Globus pallidus (tissue), 1 donor: ENCODE measurements at places on chromosomes 1 and 21.

- DNase-seq = no peak
Measured at GRCh38 chr1:175124861-175125260, 57.2 kb downstream of the TNN start.

DNA sequence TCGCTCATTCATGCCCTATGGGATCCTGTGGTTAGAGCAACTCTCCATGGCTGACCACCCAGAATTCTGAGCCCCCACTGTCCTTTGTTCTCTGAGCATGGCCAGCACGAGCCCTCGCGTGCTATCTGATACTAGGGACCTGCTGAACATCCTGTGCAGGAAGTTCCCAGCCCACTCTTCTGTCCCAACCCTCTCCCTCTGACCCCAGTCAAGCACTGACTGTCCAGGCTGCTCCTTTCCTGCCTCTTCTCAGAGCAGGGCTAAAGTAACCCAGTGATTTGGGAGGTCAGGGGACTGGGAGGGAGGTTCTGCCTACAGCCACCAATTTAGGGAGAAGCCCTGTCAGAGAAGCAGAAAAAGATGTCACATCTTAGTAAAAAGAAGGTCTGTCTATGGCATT is 21.2 kb downstream of the CYP4B1 start:
- no peak for DNase-seq

- DNase-seq = no peak
Measured at GRCh38 chr1:218748071-218748470, 402.9 kb downstream of the TGFB2 start.

DNA sequence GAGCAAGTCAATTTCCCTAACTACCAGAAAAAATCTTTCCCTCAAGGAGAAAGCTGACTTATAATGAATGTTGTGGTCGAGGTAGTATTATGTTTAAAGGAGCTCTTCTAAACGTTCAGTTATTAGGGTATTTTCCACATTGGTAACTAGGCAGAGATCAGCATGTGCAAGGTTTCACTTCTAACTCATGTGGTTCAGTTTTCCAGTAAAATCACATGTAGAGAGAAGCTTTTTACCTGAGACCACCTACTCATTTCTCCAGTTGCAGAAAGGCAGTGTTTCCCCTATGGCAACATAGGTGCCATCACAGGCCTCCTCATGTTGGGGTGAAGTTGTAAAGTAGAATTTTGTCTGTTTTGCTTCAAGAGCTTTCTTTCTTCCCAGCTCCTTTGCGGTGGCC is 23.7 kb downstream of the IL23R start:
- no peak for DNase-seq

DNA sequence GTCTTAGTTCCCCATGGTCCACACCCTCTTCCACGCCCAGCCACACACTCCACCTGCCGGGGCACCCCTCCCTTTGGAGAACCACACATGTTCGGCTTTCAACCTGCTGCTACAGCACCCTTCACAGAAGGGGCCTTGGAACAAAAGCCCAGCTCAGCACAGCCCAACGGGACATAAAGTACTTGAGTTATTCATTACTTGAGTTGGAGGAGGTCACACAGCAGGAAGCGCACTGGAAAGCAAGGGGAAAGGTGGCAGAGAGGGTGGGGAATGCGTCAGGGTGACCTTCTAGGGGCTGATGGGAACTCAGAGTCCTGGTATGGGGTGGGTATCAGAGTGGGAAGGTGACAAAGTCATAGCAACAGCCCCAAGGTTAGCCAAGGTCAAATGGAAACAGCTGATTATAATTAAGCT is 3.0 kb upstream of the ATP1B1 start:
- no peak for DNase-seq

GRCh38 chr1:88700425-88701013 is 16.4 kb downstream of the PKN2 start:
- no peak for DNase-seq

DNA sequence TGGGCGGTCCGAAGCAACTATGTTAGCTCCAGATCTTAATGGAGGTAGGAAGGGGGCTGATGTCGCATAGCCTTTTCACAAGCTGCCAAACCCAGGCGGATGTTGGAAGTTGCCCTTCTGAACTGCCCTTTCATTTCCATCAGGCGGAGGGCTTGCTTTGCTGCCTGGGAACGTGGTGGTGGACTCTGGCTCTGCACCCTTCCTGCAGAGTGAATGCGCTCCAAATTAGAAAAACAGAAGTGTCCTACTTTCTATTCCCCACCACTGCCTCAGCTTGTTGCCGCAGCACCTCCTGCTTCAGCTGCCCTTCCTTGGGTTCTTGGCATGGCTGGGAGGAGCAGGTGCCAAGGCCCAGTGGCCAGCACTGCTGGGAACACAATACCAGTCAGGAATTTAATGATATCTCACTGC is 60.6 kb downstream of the AK4 start:
- DNase-seq = peak; percentile 53

DNA sequence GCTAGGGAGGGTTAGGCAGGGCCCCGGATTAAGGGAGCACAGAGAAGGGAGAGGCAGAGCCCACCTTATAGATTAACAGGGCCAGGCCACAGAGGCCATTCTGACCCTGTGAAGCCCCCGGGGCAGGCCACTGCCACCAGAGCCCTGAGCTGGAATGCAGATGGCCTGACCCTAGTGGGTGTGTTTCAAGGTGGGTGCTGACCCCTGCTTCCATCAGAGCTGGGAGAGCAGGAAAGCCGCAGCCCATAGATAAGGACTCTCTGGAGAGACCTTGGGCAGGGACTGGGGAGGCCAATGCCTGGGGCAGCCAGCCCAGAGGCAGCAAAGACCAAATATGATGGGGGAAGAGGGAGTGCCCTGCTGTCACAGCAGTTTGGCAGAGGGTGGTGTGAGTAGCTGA is 35.9 kb downstream of the NCMAP start:
- no peak for DNase-seq

DNA sequence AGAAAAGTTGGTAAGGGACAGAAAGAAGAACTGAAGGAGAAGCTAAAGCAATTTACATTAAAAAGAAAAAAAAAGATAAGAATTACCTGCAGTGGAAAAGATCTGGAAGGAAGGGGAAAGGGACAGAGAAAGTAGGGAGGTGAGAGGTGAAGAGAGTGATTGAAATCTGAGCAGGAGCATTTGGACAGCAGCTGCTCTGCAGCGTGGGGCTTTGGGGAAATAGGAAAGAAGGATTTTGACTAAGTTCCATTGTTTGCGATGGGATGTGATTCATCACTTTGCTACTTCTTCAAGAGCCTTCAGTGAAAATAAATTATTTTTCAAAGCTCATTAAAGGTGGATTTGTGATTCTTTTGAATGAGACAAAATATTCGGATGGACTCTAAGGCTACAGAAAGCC is 26.1 kb upstream of the NMNAT2 start:
- DNase-seq = no peak

GRCh38 chr1:8255712-8256111 is 62.2 kb upstream of the SLC45A1 start:
- DNase-seq = no peak
